ENCODE measurements at places on chromosomes 16 and 17. TPM values are rescaled to one million over a fixed set of nuclear protein-coding genes. Genes with fewer than 3 reads are reported as not detected.

The EVPLL gene
- 0.06 TPM for total RNA-seq

The PNMT gene
- total RNA-seq: not detected

The DBNDD1 gene
- total RNA-seq: 56.9 TPM

The CPPED1 gene
- 23.2 TPM for total RNA-seq

The SLC35G6 gene
- total RNA-seq: not detected

The TLCD3B gene
- 0.48 TPM for total RNA-seq

The CCL22 gene
- not detected for total RNA-seq

The AOC3 gene
- total RNA-seq: 1.1 TPM

The CCDC144A gene
- total RNA-seq: 0.88 TPM

The TMEM238L gene
- not detected for total RNA-seq

The TNP2 gene
- not detected for total RNA-seq

The CCL11 gene
- total RNA-seq: not detected

The UMOD gene
- not detected for total RNA-seq

The KRTAP3-1 gene
- not detected for total RNA-seq

The RHBDF1 gene
- total RNA-seq: 17.0 TPM
